ENCODE measurements at places on chromosomes 5 and 9. TPM values are rescaled to one million over a fixed set of nuclear protein-coding genes. Genes with fewer than 3 reads are reported as not detected.
A peak's percentile ranks its signal among the peaks of the same experiment; 100 is the strongest.

- DNase-seq = no peak
Measured at GRCh38 chr5:69444127-69444754, 29.3 kb downstream of the MARVELD2 start.

Gene GADD45G
- total RNA-seq = 0.20 TPM

DNA sequence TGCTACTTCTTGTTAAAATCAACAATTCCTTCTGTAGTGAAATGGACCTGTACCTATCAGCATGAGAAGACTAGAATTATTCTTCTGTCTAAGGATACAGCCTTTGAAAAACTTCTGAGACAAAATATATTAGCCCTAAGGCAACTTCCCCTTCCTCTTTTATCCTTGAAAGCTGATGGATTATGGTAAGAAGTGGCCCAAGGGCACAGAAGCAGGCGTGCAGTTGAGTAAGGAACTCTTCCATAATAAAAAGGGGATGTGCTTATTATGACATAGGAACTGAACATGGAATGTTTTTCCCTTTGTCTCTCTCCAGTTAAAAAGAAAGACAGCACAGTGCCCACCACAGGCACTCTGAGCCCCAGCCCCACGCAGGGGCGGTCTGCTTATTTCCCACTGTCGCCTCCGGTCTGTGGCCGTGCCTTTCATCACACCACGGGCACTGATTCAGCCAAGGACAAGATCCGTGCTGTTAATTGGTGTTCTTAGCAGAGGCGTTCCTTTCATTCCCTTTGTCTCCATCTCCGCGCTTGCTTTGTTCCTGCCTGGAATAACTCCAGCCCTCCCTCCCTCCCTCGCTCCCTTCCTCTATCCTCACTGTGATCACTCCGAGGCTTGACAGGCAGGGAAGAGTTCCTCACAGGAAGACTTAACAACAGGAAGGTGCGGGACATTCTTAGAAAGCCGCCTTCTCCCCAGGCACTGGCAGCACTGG, 135.9 kb upstream of the OTULINL start:
- DNase-seq = no peak

DNA sequence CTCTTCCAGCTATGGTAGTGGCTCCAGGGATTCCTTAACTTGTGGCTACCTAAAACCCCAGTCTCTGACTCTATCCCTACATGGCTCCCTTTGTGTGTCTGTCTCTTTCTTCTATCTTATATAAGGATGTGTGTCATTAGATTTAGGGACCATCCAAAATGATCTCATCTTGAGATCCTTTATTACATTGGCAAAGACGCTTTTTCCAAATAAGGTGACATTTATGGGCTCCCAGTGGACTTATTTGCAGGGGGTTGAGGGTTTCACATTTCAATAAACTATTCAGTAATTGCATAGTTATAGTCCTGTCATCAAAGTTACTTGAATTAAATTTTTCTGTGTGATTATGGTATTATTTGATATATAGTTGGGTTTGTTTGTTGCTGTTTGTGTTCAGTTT, 59.2 kb downstream of the NIPBL start:
- no peak for DNase-seq

- DNase-seq = peak; percentile 67
Measured at GRCh38 chr5:172423379-172424110, 30.8 kb downstream of the SH3PXD2B start.

Gene DND1
- 0.81 TPM for total RNA-seq

- DNase-seq = no peak
Measured at GRCh38 chr5:95027775-95028174, 257.1 kb downstream of the MCTP1 start.

DNA sequence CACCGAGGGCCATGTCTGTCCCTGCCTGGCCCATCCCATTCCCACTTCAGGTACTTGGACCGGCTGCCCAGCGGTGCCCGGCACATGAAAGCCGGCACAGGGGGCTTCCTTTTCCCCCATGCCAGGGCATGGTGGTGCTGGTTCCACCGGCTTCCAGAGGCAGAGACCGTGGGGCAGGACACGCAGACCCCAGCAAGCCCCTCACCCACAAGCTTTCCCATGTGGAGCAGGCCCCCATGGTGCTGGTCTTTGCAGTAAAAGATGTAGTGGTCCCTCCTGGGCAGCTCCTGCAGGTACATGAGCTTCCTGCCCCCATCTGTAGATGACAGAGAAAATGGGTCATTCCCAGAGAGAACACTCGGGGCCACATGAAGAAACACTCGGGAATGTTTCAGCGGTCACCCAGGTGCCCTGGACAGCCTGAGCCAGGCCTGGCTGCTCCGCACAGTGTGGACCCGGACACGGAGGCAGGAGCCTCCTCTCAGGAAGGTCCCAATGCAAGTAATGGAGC, 2.0 kb downstream of the OBP2B start:
- DNase-seq = no peak

Gene RANBP3L
- total RNA-seq = not detected

DNA sequence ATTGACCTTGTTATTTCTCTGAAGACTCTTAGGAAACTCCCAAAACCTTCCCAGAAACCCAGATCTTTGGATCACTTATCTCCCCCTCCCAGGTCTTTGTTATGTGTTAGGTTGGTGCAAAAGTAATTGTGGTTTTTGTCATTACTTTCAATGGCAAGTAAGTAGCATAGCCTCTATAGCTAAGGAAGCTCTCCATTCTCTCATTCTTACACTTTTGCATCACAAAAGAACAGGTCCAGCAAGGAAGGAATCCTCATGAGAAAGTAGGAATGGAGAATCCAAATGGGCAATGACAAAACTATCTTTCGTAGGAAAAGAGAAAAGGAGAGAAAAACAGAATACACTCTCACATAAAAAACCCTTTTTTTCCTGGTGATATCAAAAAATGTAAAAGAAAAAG, 81.3 kb upstream of the ELAVL2 start:
- no peak for DNase-seq

DNA sequence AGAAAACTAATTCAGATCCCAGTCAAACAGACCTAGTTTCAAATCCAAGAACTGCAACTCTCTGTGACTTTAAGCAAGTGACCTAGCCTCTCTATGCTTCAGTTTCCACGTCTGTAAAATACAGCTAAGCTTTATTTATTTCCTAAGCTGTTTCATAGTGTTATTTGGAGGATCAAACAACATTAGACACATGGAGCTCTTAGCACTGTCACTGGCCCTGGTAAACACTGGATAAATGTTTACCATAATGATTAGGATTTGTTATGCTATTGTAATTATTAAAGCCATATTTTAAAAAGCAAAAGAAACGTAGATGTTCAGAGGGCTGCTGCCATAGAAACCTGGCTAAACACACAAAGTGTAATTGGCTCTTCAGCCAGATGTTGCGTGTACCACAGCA, 26.6 kb upstream of the C5orf58 start:
- DNase-seq = no peak

Gene HTR4
- total RNA-seq = not detected

DNA sequence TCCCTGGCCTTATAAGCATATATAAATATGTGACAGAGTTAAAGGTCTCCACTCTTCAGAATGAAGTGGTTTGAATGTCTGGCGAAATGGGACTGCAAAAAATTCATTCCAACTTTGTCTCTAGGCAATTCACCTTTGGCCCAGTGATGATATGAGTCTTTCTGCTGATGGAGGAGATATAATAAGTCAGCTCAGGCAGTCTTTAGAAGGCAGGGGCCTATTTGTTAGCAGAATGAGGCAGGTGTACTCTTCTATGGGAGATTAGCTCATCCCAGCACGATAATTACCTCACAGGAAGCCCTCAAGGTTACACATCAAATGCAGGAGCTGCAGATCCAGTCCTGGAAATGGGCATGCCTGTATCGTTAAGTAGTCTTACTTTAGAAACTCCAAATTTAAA, 300.5 kb downstream of the NR2F1-AS1 start:
- no peak for DNase-seq

GRCh38 chr5:154202379-154203260, 12.1 kb downstream of the GALNT10 start:
- peak; percentile 84 for DNase-seq

DNA sequence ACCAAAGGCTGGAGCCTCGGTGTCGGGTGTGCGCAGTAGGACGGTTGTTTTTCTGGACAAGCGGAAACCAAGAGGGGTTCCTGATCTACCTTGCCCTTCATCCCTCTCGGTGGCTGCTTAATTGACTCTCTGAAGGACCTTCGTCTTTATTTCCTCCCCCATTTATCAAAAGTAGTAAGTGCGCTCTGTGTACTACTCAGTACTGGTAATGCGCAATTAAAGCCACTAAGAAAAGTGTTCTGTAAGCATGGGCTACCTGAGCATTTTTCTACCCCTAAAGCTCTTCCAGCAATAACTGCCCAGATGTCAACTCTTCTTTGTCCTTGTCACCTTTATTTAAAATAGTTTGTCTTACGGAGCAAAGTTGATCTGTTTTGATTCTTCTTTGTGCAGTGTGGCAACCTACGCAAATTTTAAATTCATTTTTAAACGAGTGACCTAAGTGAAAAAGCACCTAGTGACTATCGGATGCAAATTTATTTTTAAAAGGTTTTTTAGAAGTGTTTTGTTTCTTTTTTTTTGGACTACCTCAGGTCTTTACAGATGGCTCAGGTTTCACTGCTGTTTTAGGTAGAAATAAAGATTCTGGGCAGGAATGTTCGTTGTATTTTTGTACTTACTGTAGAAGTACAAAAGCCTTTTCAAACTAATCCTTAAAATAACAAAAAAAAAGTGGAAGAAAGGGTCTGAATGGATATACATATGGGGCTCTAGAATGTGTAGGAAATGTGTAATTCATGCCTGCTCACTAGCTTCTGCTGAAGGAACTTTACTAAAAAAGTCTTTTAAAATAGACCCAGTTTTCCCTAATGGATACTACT, 2.0 kb downstream of the JMY start:
- DNase-seq = no peak

DNA sequence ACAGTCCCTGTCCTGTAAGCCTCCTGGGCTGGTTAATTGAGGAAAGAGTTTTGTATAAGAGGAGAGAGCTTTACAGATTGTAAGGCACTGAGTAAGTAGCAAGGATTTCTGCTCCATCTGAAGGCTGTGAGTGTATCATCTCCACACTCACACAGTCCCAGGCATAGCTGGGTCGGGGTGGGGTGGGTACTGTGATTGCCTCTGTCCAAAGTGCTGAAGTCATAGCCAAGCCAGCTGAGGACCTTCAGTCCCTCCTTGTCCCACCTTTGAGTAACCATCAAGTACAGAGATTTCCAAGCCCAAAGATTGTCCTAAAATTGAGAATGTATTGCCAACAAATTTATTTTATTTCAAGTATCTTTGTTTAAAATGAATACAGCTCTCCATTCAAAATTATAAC, 5.5 kb upstream of the DNAJB5 start:
- peak; percentile 44 for DNase-seq

GRCh38 chr5:61951295-61951694, 354.7 kb upstream of the KIF2A start:
- no peak for DNase-seq

GRCh38 chr5:71778678-71779276, 59.7 kb downstream of the CARTPT start:
- no peak for DNase-seq

DNA sequence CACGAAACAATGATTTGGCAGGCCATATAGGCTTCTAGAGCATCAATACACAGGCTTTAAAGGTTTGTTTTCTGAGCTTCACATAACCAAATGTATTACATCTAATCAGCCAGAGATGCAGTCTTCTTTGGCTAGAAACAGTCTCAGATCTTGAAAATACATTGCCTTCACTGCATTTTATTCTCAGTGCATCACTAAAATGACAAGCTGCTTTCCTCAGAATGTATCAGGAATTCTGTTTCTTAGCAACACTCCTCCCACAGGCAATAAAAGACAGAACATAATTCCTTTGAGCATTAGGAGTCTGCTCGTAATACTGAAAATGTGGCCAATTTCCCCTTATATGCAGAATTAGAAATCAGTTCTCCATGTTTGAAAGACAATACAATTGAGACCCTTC, 36.9 kb downstream of the FEM1C start:
- DNase-seq = no peak

GRCh38 chr9:97753975-97754374, 56.8 kb upstream of the XPA start:
- no peak for DNase-seq

DNA sequence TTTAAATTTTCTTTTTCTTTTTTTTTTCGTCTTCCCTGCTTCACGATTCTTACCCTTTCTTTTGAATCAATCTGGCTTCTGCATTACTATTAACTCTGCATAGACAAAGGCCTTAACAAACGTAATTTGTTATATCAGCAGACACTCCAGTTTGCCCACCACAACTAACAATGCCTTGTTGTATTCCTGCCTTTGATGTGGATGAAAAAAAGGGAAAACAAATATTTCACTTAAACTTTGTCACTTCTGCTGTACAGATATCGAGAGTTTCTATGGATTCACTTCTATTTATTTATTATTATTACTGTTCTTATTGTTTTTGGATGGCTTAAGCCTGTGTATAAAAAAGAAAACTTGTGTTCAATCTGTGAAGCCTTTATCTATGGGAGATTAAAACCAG, 352.2 kb downstream of the NTRK2 start:
- DNase-seq = no peak

Gene CER1
- not detected for total RNA-seq

DNA sequence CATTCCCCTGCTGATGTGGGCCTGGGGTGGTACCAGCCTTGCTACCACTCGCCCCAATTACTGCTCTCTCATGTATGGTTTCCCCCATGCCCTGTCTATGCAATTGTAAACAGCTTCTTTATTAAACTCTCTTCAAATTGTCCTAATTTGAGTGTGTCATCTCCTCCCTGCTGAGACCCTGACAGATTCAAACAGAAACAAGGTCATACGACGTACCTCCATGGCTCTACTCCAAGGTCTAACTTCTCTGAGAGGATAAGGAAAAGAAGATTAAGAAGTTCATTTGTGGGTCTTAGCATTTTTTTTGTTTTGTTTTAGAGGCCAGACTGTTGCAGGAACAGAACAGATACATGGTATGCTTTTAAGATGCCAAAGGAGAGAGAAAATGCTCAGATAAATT, 38.0 kb downstream of the ABITRAM start:
- no peak for DNase-seq

Gene RNF208
- 6.9 TPM for total RNA-seq

DNA sequence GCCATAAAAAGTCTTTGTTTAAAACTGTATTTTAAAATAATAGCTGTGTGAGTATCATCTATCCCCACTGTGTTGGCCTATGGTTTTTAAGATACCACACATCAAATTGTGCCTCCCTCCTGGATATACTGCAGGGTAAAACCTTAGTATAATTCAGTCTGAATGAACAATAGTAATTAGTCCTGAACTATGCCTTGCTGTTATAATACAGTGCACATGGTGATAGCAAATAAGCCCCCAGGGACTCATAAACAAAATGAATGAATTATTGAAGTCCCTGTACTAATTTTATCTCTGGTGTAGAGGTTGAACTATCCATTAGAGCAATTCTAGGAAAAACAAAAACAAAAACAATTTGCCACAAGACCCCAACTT, 142.7 kb upstream of the ADAMTSL1 start:
- no peak for DNase-seq

DNA sequence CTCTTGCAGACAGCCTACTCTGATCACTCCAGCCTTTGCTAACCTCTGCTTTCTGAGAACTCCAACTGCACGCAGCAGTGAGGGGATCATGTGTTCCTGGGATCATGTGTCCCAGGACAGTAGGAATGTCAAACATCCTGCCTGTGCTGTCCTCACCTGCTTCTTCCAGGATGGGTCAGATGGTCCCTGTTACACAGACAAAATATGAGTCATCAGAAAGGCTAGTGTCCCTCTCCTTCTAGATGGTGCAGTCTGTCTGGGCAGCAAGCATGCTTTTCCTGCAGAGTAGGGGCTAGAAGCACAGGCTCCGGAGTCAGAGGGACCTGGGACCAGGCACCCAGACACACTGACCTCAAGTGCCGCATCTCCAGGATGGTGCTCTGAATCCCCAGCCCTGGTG, 20.1 kb upstream of the SLC25A48 start:
- DNase-seq = no peak

Gene OR2Y1
- total RNA-seq = not detected

GRCh38 chr9:36297798-36298197, 39.5 kb upstream of the GNE start:
- DNase-seq = no peak

Gene CSNK1G3
- total RNA-seq = 27.6 TPM

Measured in K562 (cell line).